HuH-7 (cell line): ENCODE measurements at places on chromosomes 5 and 9.

DNA sequence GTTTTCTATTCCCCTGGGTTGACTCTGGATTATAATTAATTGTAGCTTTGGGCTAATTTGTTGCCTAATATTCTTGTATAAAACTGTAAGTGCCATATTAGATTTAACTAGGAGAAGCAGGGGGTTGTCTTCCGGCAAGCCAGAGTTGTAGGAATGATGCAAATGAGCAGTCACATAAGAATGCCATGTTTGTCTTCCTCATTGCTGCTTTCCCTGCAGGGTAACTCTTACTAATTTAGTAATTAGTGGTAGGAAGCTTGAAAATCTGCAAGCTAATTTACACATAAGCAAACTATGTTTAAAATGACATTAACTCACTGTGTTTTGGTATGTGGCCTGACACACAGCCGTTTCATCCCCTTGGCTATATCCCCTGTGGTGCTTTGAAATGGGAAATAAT lies 527.8 kb downstream of the KCTD16 start:
- DNase-seq, result no peak

GRCh38 chr9:127185931-127186781 lies 63.7 kb upstream of the ANGPTL2 start:
- no peak for DNase-seq

DNA sequence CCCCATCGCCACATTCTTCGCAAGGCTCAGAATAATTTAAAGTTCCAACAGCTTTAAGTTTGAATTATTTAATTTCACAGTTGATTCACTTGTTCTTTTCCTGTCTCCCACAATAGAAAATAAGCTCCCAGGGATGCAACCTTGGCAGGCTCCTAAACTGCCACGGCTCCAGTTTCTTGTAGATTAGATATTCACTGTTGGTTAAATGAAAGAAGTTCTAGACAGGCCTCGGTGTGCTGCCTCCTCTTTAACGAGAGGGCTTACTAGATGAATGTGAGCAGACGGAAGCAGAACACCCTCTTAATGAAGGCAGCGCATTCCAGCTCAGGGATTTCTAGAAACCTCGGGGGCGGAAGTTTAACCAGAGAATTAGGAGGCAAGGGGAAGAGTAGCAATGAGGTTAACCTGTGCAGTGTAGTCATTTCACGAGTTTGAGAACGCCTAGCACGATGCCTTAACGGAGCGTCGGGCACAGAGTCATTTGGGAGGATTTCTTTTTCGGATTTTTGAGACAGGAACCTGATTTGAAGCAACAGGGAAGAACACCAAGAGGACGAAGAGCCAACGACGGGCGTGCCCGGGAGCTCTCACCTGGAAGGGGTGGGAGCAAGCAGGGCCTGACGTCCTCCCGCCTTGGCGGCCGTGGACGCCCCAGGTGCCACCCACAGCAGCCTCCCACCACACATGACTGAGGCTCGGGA lies 637 bp upstream of the SMC5 start:
- DNase-seq, result peak; percentile 14

- no peak for DNase-seq
These were observed 284.5 kb downstream of the MAT2B start for GRCh38 chr5:163789870-163790269.

DNA sequence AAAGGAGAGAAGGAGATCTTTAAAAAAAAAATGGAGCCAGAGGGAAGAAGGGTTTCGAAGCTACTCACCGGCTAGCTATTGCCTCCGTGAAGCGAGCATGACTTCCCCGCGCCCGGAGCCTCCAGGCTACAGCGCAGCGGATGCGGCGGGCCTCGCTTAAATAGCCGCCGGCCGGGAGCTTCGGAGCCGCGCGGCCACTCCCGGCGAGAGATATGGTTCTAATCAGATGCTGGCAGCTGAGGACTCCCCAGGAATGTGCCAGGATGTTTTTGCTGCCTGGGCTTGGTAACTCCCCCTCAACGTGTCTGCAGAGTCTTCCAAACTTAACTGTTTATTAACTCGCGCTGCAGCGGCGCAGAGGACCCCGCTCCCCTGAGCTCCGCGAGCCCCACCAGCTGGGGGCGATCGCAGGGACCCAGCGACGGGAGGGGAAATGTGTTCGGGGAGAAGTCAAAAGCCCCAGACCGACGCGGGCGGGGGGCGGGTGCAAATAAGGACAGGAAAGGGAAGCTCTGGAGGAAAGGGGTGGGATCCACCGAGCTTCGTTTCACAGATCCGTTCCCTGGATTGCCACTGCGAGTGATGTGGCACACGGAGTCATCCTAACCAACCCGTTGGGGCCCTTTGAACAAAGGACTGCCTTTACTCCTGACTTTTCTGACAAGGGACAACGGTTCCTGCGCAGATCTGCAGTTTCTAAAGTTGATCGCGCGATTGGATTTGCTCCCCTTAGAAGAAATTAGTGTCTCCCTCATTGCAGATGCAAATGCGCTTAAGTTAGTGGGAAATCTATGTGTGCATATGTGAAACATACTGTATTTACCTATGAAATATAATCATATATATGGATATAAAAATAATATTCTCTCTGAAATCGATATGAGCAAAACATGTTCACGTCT lies at the start of gene DAB2:
Gene DAB2, minus strand, starts transcription at position 245 of the 902 bp plus-strand sequence. CDS start 30,660 bp downstream, outside the sequence.
- peak; percentile 90 for DNase-seq

- DNase-seq, result no peak
These were observed 49.6 kb upstream of the SIMC1 start for GRCh38 chr5:176188506-176189193.

GRCh38 chr5:112549127-112549526 lies 130.1 kb upstream of the EPB41L4A start:
- no peak for DNase-seq
